ENCODE measurements at places on chromosomes 4 and X. TPM values are rescaled to one million over a fixed set of nuclear protein-coding genes. Genes with fewer than 3 reads are reported as not detected.

The IL1RAPL1 gene
- total RNA-seq: 8.2 TPM

The MSX1 gene
- 18.3 TPM for total RNA-seq

The CITED1 gene
- 1.7 TPM for total RNA-seq

The ARMCX5 gene
- 3.6 TPM for total RNA-seq

The FREM3 gene
- not detected for total RNA-seq

The RAB39B gene
- 0.90 TPM for total RNA-seq

All from tibial nerve (tissue), 4 donors.